ENCODE measurements at places on chromosomes 5 and 9. TPM values are rescaled to one million over a fixed set of nuclear protein-coding genes. Genes with fewer than 3 reads are reported as not detected.

PCDHA8 gene
- 0.11 TPM for total RNA-seq

WDR38 gene
- not detected for total RNA-seq

CCDC152 gene
- 0.78 TPM for total RNA-seq

C5orf58 gene
- total RNA-seq: not detected

ADAMTS12 gene
- total RNA-seq: 5.9 TPM

PRLR gene
- 1.6 TPM for total RNA-seq

IFT74 gene
- total RNA-seq: 26.1 TPM

SLC36A3 gene
- not detected for total RNA-seq

ARSI gene
- total RNA-seq: 8.0 TPM

ELL2 gene
- total RNA-seq: 723 TPM

C9orf153 gene
- 0.91 TPM for total RNA-seq

STK32A gene
- 3.9 TPM for total RNA-seq

SYK gene
- not detected for total RNA-seq

BTNL3 gene
- not detected for total RNA-seq

DND1 gene
- 0.13 TPM for total RNA-seq

SLC4A9 gene
- total RNA-seq: not detected

SLC6A18 gene
- not detected for total RNA-seq

ZDHHC12 gene
- total RNA-seq: 17.6 TPM

PRDM9 gene
- total RNA-seq: not detected

NPR2 gene
- 29.2 TPM for total RNA-seq

PTGDS gene
- total RNA-seq: 0.65 TPM

UNC13B gene
- 15.0 TPM for total RNA-seq

FAM219A gene
- 7.7 TPM for total RNA-seq

NUP188 gene
- total RNA-seq: 40.2 TPM

OR13C5 gene
- not detected for total RNA-seq

RAB3C gene
- not detected for total RNA-seq

ADRB2 gene
- 3.7 TPM for total RNA-seq

AQP7 gene
- 0.13 TPM for total RNA-seq

RETREG1 gene
- 34.9 TPM for total RNA-seq

CLK4 gene
- 44.4 TPM for total RNA-seq

C6 gene
- total RNA-seq: not detected

DPP7 gene
- total RNA-seq: 68.3 TPM

DBH gene
- not detected for total RNA-seq

GARIN3 gene
- not detected for total RNA-seq

MSX2 gene
- 6.0 TPM for total RNA-seq

GFRA3 gene
- not detected for total RNA-seq

ASPN gene
- 17.0 TPM for total RNA-seq

SLC6A7 gene
- not detected for total RNA-seq

RAD1 gene
- total RNA-seq: 67.8 TPM

FOXD4L4 gene
- total RNA-seq: 0.13 TPM

ZNF366 gene
- not detected for total RNA-seq

GRK6 gene
- 11.5 TPM for total RNA-seq

SLC45A2 gene
- total RNA-seq: 0.13 TPM

CCNJL gene
- 0.13 TPM for total RNA-seq

PNPLA7 gene
- 3.0 TPM for total RNA-seq

SPATA31E1 gene
- not detected for total RNA-seq

PPP3R2 gene
- total RNA-seq: not detected

HSPB3 gene
- 0.54 TPM for total RNA-seq

COL23A1 gene
- total RNA-seq: under 0.01 TPM

PCBD2 gene
- total RNA-seq: 7.7 TPM

DMRTA1 gene
- total RNA-seq: 0.78 TPM

BARHL1 gene
- not detected for total RNA-seq

RNF183 gene
- total RNA-seq: not detected

HEMGN gene
- not detected for total RNA-seq

HRCT1 gene
- 4.7 TPM for total RNA-seq

All from articular chondrocyte of knee joint (primary cell).